ENCODE measurements at places on chromosomes 12 and 14.

- no peak for DNase-seq
These were observed 96.6 kb downstream of the ZFP36L1 start for GRCh38 chr14:68696266-68696665.

GRCh38 chr12:93042684-93043083, 113.6 kb upstream of the EEA1 start:
- no peak for DNase-seq

- DNase-seq, result no peak
These were observed 74.0 kb upstream of the G2E3 start for GRCh38 chr14:30484976-30485375.

DNA sequence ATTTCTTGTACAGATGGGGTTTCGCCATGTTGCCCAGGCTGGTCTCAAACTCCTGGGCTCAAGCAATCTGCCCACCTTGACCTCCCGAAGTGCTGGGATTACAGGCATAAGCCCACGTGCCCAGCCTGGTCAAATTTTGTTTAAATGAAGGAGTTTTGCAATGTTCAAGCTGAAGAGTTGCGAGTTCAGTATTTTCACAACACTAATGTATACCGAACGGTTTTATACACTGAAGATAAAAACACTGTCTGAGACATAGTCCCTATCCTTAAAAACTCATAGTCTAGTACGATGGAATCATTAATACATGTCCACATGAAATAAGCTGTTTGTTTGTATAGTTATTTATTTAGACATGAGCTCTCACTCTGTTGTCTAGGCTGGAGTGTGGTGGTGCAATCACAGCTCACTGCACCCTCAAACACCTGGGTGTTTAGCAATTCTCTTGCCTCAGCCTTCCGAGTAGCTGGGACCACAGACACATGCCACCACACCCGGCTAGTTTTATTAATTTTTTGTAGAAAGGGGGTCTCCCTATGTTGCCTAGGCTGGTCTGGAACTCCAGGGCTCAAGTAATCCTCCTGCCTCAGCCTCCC, 15.4 kb downstream of the TRAPPC6B start:
- DNase-seq, result no peak

- DNase-seq, result no peak
These were observed 7.0 kb upstream of the MAP1LC3B2 start for GRCh38 chr12:116551952-116552772.

DNA sequence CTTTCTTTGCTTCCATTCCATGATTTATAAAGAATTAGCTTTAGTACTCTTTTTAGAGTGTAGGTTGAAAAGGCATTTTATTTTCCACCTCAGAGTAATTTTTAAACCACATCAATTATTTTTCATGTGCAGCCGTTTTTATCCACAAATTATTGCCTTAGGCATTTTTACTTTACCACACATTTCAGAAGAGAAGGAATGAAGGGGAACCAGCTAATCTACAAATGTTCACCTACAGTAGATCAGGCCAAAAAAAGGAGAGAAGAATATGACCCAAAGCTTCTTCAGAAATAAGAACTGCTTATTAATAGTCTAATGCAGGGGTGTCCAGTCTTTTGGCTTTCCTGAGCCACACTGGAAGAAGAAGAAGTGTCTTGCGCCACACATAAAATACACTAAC, 19.8 kb upstream of the NTN4 start:
- no peak for DNase-seq

GRCh38 chr12:50620109-50620977, 115.6 kb downstream of the DIP2B start:
- no peak for DNase-seq

GRCh38 chr12:1977588-1977987, 26.7 kb downstream of the DCP1B start:
- DNase-seq, result no peak

DNA sequence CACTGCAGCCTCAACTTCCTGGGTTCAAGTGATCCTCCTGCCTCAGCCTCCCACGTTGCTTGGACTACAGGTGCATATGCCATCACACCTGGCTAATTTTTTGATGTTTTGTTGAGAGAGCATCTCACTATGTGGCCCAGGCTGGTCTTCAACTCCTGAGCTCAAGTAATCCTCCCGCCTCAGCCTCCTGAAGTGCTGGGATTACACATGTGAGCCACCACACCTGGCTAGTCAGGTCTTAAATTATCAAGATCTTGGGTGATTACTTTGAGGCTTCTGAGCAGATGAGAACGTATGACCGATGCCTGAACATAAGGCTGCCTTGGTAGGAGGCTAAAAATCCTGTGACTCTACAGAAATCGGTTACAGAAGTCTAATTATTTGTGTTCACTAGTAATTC, 53.0 kb upstream of the FRS2 start:
- no peak for DNase-seq

All from progenitor cell of endocrine pancreas (in vitro differentiated cells).